ENCODE measurements at places on chromosomes 13 and 19.

- DNase-seq = no peak
Measured at GRCh38 chr19:1587872-1588271, 4.8 kb downstream of the MBD3 start.

DNA sequence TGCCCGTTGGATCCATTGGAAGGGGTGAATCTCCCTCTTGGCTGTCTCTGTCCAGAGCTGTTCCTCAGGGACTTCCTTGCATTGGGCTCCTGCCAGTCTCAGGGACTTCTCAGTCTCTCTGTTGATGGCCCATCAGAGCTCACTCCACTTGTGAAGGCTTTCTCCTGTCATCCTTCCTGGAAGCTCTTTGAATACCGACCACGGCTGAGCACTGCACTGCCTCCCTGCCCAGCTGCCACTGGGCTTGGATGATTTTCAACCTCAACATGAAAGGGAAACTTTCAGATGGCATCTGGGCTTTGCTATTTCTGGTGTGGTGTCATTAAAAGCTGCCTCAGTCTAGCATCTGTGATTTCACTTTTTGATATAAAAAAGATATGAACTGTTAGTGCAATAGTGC, 66.1 kb upstream of the ANKRD10 start:
- no peak for DNase-seq

- DNase-seq = peak; percentile 61
Measured at GRCh38 chr19:31054430-31054829, 294.8 kb downstream of the TSHZ3 start.

DNA sequence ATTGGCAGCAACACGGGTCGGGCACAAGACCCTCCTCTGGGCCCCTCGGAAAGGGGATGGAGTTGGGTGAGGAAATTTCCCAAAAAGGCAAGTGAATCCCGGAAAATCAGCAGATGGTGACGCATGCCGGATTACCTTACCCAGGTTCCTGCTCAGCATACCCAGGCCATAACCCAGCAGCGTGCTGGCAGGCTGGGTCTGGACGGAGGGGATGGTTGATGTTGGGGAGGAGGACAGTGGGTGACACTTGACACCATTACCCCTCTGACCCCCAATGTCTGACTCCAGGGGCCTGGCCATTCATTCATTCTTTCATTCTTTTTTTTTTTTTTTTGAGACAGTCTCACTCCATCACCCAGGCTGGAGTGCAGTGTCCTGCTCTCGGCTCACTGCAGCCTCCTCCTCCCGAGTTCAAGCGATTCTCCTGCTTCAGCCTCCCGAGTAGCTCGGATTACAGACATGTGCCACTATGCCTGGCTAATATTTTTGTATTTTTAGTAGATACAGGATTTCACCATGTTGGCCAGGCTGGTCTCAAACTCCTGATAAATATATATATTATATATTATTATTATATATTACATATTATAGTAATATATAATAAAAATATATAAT, 799 bp downstream of the PVR start:
- DNase-seq = no peak

GRCh38 chr19:44596428-44597130, 16.8 kb upstream of the IGSF23 start:
- DNase-seq = no peak

GRCh38 chr13:114319441-114319913, 5.2 kb downstream of the CHAMP1 start:
- no peak for DNase-seq

DNA sequence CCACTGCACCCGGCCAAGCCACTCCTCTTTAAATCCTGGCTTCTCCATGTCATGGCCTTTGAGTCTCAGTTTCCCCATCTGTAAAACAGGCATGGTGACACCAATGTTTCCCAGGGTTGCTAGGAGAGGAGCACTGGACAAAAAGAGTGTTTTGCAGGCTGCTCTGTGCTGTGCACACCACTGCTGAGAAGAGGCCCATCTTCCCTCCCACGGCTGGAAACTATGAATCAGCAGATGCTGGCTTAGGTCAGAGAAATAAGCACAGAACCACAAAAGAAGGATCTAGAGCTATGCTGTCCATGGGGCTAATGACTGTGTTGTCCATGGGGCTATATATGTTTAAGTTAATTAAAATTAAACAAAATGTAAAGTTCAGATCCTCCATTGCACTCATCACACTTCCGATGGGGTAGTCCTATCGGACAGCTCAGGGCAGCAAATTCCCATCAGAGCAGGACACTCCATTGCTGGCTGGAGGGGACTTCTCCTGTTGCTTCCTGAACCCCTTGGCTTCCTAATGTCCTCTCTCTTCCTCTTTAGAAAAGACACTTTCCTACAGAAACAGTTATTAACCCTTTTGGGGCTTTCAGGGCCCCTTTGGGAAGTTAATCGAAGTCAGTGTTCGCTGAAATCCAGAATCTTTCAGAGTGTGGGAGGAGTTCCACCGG, 37.1 kb downstream of the TSHZ3 start:
- DNase-seq = no peak

- no peak for DNase-seq
Measured at GRCh38 chr13:61138857-61139256, 276.8 kb downstream of the PCDH20 start.

DNA sequence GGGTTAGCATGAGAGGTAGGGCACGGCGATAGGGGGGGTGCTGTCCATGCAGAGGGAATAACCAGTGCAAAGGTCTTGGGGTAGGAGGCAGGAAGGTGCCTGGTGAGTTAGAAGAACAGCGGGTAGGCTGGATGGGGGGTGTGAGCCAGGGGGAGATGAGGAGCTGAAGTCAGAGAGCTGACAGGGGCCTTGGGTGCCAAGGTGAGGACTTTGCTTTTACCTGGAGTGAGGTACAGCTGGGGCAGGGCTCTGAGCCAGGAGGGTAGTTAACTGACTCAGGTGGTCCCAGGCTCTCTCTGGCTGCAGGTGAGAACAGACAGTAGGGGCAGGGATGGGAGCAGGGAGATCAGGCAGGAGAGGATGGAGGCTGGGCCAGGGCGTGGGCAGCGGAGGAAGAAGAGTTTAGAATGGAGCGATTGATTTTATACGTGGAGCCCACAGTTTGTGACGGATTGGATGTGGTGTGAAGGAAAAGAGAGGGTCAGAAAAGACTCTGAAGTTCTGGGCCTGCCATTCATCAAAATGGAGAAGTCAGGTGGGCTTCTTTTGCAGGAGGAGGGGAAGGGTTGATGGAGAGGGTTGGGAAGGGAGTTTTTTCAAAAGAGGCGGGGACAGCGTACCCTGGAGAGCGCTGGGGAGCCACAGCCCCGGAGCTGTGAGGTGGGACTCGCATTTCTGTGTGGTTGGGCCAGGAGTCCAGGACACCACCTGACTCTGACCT, 1.2 kb upstream of the GRAMD1A start:
- DNase-seq = peak; percentile 64

DNA sequence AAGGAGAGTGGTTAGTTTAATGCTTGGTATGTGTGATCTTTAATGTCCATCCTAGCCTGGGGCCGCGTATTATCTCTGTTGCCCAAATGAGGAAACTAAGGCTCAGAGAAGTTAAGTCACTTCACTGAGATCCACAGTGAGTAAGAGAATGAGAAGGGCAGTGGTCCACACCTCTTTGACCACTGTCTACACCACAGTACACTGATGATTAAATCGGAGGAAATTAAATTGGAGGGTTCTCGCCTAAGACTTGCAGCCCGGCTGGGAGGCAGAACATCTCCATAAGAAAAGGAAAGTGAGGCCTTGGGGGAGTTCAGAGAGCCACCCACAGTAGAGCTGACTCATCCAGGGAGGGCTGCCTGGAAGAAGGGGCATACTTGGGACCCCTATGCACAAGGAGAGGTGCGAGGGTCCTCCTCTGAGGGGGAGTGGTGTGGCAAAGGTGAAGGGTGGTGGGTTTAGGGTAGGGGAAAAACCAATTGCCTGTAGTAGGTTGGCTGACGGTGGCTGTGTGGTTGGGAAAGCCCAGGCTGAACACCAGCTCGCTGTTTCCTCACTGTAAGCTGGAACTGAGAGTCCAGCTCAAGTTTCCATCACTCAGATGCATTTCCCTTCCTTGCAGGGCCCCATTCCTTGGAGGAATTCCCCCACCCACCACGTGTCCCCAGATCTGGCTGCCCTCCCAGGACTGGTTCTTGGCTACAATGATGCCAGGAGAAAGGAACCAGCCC, 15.0 kb upstream of the DHRS12 start:
- DNase-seq = no peak

DNA sequence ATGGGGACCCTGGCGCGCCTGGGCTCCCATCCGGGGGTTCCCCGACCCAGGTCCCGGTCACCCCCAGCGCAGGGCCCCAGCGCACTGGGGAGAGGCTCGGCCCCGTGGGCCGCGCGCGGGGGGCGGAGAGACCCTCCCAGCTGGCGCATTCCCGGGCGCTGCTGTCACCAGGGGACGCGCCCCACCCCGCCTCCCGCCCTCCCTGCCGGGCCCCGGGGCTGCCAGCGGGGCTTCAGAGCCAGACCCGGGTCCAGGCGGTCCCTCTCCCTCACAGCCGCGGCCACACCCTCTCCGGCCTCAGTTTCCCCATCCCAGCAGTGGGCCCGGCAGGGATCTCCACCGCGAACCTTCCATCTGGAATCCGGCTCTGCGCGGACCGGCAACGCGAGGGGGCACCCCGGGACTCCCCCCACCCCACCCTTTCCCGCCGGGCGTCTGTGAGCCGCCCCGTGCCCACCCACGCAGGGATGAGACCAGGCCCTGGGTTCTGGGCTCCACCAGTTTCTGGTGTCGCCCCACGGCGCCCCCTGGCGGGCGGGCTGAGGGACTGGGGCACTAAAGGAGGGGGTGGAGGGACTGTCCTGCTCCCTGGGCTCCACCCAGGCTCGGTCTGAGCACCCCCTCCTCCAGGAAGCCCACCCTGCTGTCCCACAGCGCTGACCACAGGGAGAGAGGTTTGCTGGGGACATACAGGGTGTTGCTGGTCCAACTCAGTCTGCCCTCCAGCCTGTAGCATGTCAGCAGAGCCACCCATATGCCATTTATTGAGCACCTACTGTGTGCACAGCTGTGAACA, 878 bp upstream of the ADAMTSL5 start:
- DNase-seq = peak; percentile 52

DNA sequence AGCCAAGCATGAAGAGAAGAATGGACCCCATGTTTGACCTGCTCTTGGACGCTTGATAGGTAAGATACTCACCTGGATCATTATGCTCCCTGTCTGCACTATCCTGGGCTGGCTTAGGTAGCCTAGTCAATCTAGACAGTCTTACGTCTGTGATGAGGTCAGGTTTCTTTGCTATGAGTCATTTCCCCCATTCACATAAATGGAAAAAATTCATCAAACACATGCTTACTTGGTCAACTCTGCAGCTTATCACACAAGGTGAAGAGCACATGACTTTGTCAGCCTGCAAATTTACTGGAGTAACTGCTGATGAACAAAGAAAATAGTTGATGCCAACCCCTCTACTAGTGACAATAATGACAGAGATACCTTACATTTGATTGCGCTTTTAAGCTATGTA, 170.0 kb downstream of the NUFIP1 start:
- peak; percentile 28 for DNase-seq

DNA sequence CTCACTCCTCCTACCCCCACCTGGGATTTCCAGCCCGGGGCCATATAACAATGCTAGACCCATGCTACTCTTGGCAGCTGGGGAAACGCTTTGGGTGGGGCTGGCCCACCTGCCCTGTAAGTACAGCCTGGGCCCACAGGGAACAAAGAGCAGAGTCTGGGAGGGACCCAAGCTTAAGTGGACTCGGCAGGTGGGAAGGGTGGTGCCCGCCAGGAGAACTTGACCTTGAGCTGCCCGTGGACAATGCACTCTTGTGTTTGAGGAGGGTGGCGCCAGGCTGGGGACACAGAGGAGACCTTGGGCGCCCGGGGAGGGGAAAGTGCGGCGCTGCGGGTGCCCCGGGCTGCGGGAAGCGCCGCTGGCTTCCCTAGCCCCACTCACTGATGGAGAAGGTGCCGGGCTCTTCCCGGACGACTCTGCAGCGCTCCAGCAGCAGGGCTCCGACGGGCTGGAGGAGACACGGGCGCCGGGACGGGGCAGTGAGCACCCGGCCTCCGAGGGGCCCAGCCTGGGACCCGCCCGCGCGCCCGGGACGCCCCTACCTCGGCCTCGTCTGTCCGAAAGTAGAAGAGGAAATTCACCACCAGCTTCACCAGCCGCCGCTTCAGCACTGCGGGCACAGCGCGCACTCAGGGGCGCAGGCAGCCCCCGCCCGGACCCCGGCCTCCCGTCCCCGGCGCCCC, 607 bp downstream of the PLEKHJ1 start:
- peak; percentile 26 for DNase-seq

DNA sequence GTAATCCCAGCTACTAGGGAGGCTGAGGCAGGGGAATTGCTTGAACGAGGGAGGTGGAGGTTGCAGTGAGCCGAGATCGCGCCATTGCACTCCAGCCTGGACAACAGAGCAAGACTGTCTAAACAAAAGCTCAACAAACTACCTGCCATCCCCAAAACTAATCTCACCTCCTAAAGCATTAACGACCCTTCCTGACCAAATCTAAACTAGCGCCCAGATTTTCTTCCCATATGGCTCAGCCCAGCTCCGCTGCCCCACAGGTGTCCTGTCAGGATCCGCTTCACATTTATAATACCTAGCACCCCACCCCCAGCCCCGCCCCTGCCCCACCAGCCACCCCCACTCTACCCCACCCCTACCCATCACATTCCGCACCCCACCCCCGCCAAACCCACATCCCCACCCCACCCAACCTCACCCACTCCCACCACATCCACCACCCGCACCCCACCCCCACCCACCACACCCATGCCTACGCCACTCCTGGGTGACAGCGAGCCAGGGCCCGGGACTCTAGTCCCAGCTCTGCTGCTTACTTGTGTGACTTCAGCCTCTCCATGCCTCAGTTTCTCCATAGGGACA, 599 bp downstream of the C19orf12 start:
- peak; percentile 54 for DNase-seq

DNA sequence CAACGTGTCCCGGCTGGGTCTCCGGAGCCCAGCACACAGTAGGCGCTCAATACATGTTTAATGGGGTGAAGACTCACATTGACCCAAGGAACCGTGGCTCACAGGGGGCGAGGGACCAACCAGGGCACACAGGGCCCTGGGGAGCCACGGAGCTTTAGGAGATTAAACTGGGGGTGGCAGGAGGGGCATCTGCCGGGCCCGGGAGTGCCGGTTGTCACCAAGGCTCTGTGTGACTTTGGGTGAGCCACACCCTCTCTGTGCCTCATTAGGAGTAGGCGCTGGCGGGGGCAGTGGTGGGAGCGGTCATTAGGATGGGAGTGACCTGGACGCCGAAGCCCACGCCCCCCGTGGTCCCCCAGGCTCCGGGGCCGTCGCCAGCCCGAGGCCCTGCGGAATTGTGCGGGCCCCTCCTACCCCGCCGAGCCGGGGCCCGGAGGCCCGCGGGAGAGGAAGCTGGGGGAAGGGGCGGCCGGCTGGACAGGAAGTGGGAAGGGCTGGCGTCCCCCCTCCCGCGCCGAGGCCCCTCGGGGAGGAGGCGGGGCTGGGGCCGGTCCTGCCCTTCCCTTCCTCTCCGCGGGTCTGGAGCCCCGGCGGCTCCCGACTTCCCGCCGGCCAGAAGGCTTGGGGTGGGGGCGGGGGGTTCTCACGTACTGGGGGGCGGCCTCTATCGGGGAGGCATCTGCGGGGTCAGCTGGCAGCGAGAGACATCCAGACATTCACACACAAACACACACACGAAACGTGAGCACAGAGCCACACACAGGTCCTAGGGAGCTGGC, 1.8 kb upstream of the SSBP4 start:
- peak; percentile 76 for DNase-seq

Data from common myeloid progenitor, CD34-positive (primary cell).